HCT116 (cell line): ENCODE measurements at places on chromosomes 3 and 15. TPM values are rescaled to one million over a fixed set of nuclear protein-coding genes. Genes with fewer than 3 reads are reported as not detected.

GRCh38 chr3:52121813-52122212, 32.4 kb downstream of the POC1A start:
- no peak overlapping the region for H3K27ac ChIP-seq
- DNase-seq, result no peak
- H3K4me3 ChIP-seq, result no peak overlapping the region

DNA sequence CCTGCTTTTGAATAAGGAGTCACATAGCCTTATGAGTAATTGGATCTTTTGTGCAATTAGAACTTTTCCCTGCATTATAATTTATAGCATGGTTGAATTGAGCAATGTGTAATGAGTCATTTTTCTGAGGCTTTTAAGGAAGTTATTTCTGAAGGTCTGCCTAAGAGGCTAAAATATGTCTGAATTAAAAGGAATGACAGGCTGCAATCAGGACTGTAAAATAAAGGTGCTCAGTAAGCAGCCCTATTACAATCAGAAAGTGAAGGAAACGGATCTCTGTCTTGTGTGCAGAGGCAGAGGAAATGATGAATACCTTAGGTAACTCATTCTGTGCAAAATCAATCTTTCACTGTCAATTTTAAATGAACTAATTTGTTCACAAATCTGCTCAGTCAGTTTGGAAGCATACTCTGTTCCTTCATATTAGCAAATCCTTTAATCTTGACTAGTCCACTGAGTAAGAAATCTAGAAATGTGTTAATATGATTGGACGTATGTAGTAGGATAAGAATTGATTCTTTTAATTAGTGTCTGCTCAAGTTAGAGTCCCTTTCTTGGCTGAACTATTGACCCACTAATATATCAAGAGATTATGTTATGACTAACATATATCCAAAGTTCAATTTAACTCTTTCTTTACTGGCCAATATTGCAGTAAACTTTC, 290.1 kb downstream of the ZIC1 start:
- H3K4me3 ChIP-seq, result no peak overlapping the region
- peak; percentile 3 for DNase-seq
- no peaks in the 10 kb centered on the region for H3K36me3 ChIP-seq
- no peaks in the 10 kb centered on the region for H3K4me1 ChIP-seq
- H3K27me3 ChIP-seq, result no peaks in the 10 kb centered on the region

GRCh38 chr3:116815321-116815720, 105.7 kb downstream of the TUSC7 start:
- no peaks in the 10 kb centered on the region for H3K4me1 ChIP-seq
- no peak overlapping the region for H3K4me3 ChIP-seq
- no peaks in the 10 kb centered on the region for H3K27me3 ChIP-seq
- no peak overlapping the region for H3K27ac ChIP-seq
- H3K36me3 ChIP-seq, result no peaks in the 10 kb centered on the region
- DNase-seq, result no peak

DNA sequence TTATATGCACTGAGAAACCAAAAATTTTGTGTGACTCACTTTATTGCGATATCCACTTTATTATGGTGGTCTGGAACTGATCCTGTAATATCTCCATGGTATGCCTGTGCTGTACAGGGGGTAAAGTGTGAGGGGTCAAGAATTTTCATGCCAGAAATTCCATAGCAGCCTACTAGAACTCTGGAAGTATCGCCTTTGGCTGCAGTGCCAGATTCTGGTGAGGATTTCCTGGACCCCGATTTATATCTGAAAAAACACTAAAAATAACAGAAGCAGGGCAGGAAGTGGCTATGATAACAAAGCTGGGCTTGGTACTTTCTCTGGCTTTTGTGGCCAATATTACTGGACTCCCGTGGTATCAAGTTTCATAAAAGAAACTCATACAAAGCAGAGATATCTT, 36.4 kb downstream of the CCDC80 start:
- no peaks in the 10 kb centered on the region for H3K27me3 ChIP-seq
- H3K27ac ChIP-seq, result no peak overlapping the region

GRCh38 chr3:185559706-185560090, 7.3 kb upstream of the LIPH start:
- no peaks in the 10 kb centered on the region for H3K27me3 ChIP-seq
- 0 out of 2 replicates have a peak overlapping the region, but pooled peaks have one; percentile 45 for H3K4me3 ChIP-seq
- no peaks in the 10 kb centered on the region for H3K36me3 ChIP-seq
- peaks cover 36% of the 10 kb centered on the region for H3K4me1 ChIP-seq
- H3K27ac ChIP-seq, result no peak overlapping the region

- H3K36me3 ChIP-seq, result no peaks in the 10 kb centered on the region; the same call in 1 of the 2 replicates
- no peak overlapping the region for H3K4me3 ChIP-seq
- DNase-seq, result no peak
- H3K4me1 ChIP-seq, result no peaks in the 10 kb centered on the region
- H3K27ac ChIP-seq, result no peak overlapping the region
Measured at GRCh38 chr3:124702950-124703349, 27.3 kb upstream of the UMPS start.

DNA sequence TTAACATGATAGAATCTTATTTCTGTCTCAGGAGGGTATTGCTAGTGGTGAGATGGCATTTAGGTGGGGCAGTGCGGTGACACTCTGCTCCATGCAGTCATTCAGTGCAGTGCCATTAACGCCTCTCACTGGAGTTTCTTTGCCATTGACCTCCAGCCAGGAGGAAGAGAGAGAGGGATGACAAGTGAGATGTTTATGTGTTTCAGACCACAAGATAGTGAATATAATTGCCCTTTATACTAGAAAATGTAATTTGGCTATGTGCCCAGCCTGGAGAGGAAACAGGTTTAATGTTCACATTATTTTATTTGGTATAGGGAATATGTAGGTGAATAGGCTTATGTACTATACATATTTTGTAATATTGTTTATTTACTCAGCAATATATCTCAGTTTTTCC, 84.5 kb downstream of the ZIC1 start:
- no peaks in the 10 kb centered on the region for H3K27me3 ChIP-seq
- H3K4me3 ChIP-seq, result no peak overlapping the region
- no peaks in the 10 kb centered on the region for H3K36me3 ChIP-seq

- no peaks in the 10 kb centered on the region for H3K36me3 ChIP-seq
- no peaks in the 10 kb centered on the region for H3K27me3 ChIP-seq
- H3K4me3 ChIP-seq, result no peak overlapping the region
- H3K27ac ChIP-seq, result no peak overlapping the region
- H3K4me1 ChIP-seq, result no peaks in the 10 kb centered on the region
Measured at GRCh38 chr3:189519458-189519857, 111.7 kb upstream of the TP63 start.

GRCh38 chr15:101539930-101540329, 50.4 kb upstream of the PCSK6 start:
- H3K27me3 ChIP-seq, result no peaks in the 10 kb centered on the region
- no peaks in the 10 kb centered on the region for H3K4me1 ChIP-seq
- H3K36me3 ChIP-seq, result no peaks in the 10 kb centered on the region

DNA sequence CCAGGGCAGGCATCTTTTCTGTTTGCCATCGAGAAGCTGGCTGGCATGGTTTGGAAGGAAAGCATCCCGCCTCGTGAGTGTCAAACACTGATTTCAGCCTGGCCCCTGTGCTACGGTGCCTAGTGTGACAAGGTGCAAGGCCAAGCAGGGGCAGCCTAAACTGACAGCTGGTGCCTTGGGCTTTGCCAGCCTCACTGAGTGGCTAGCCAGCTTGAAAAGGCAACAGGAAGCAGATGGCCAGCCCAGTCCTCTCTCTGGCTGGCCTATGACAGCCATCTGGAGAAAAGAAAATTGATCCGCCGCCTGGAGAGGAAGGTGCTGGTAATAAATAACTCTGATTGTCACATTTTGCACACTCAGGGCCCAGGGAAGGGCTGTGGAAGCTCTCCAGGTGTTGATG, 52.2 kb downstream of the C3orf85 start:
- no peaks in the 10 kb centered on the region for H3K36me3 ChIP-seq
- H3K27me3 ChIP-seq, result no peaks in the 10 kb centered on the region
- DNase-seq, result no peak
- no peaks in the 10 kb centered on the region for H3K4me1 ChIP-seq
- H3K4me3 ChIP-seq, result no peak overlapping the region

GRCh38 chr3:5458526-5458925, 271.0 kb downstream of the EDEM1 start:
- no peak overlapping the region for H3K27ac ChIP-seq
- H3K27me3 ChIP-seq, result peaks cover 4% of the 10 kb centered on the region; the same call in 1 of the 2 replicates
- no peaks in the 10 kb centered on the region for H3K36me3 ChIP-seq
- no peaks in the 10 kb centered on the region for H3K4me1 ChIP-seq
- H3K4me3 ChIP-seq, result no peak overlapping the region

- no peaks in the 10 kb centered on the region for H3K36me3 ChIP-seq
- no peaks in the 10 kb centered on the region for H3K27me3 ChIP-seq
- H3K4me1 ChIP-seq, result no peaks in the 10 kb centered on the region
- H3K4me3 ChIP-seq, result no peak overlapping the region
- H3K27ac ChIP-seq, result no peak overlapping the region
Measured at GRCh38 chr3:71488882-71489281, 94.6 kb downstream of the FOXP1 start.

- H3K4me3 ChIP-seq, result no peak overlapping the region
- no peaks in the 10 kb centered on the region for H3K27me3 ChIP-seq
- no peaks in the 10 kb centered on the region for H3K36me3 ChIP-seq
Measured at GRCh38 chr15:57218826-57219576, 157.3 kb upstream of the CGNL1 start.

DNA sequence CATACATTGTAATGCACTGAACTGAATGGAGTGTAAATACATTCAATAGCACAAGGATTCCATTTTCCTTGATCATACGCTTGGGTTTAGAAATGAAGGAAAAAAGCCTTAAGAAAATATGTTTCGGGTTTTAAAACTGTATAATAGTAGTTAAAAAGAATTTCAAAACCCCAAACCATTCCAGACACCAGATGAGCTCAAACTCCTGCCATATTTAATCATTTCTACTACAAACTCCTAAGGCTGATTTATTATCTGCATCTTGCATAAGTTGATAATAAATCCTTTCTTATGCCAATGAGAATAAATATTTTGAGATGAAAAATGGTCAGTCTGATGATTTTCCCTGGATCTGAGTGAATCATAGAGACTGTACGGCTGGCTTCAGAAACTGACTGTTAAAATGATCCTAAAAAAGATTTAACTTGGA, 51.0 kb downstream of the NR1D2 start:
- H3K4me1 ChIP-seq, result no peaks in the 10 kb centered on the region
- H3K4me3 ChIP-seq, result no peak overlapping the region
- no peak for DNase-seq
- no peaks in the 10 kb centered on the region for H3K27me3 ChIP-seq
- no peak overlapping the region for H3K27ac ChIP-seq
- no peaks in the 10 kb centered on the region for H3K36me3 ChIP-seq

- DNase-seq, result no peak
- H3K36me3 ChIP-seq, result no peaks in the 10 kb centered on the region
- no peaks in the 10 kb centered on the region for H3K27me3 ChIP-seq
- peak overlapping the region; percentile 57 for H3K27ac ChIP-seq
- H3K4me1 ChIP-seq, result peaks cover 30% of the 10 kb centered on the region
- H3K4me3 ChIP-seq, result peak overlapping the region; percentile 47
Measured at GRCh38 chr3:195119461-195120266, 151.3 kb downstream of the XXYLT1 start.

DNA sequence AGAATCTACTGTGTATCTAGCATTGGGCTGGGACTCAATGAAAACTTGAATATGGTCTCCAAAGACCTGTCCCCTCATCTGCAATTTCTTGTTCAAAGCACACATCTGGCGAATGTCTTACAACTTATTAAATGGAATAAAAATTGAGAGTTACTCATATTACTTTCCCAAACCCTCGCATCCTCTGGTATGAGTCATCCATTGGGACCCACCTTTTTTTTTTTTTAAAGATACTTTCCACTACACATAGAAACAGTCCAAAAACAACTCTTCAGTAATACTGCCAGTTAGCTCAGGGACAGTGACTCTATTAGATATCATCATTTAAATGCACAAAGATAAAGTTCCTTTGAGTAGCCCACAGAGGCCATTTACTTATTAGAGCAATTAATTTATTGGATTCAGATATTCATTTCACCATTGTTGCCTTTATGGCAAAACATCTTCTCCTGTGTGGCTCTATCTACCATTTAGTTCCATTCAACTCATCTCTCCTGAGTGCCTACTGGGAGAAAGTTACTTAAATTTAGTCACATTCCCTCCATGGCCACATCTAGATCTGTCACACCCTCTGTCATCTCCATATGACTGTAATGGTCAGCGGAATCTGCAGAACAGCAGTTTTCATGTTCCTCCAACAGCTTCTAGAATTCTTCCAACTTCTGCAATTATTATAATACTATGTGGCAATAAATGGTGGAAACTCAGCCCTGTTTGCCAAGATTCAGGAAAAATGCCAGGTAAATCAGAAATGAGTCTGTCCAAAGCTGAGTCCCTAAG, 77.9 kb upstream of the ARHGEF3 start:
- no peaks in the 10 kb centered on the region for H3K36me3 ChIP-seq
- no peak overlapping the region for H3K27ac ChIP-seq
- H3K4me3 ChIP-seq, result no peak overlapping the region
- peaks cover 35% of the 10 kb centered on the region for H3K4me1 ChIP-seq
- no peaks in the 10 kb centered on the region for H3K27me3 ChIP-seq

DNA sequence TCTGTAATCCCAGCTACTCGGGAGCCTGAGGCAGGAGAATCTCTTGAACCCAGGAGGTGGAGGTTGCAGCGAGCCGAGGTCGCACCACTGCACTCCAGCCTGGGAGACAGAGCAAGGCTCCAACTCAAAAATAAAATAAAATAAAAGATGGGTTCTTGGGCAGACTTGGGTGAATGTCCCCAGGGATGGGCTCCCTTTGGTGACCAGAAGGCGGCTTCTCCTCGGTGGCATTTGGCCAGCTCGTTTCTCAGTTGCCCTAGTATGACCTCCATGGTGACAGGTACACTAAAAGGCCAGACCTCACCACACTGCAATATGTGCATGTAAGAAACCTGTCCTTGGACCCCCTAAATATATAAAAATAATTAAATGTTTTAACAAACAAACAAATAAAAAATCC, 76.0 kb upstream of the SNRPA1 start:
- no peaks in the 10 kb centered on the region for H3K4me1 ChIP-seq
- no peaks in the 10 kb centered on the region for H3K27me3 ChIP-seq
- no peak overlapping the region for H3K27ac ChIP-seq
- no peak overlapping the region for H3K4me3 ChIP-seq

DNA sequence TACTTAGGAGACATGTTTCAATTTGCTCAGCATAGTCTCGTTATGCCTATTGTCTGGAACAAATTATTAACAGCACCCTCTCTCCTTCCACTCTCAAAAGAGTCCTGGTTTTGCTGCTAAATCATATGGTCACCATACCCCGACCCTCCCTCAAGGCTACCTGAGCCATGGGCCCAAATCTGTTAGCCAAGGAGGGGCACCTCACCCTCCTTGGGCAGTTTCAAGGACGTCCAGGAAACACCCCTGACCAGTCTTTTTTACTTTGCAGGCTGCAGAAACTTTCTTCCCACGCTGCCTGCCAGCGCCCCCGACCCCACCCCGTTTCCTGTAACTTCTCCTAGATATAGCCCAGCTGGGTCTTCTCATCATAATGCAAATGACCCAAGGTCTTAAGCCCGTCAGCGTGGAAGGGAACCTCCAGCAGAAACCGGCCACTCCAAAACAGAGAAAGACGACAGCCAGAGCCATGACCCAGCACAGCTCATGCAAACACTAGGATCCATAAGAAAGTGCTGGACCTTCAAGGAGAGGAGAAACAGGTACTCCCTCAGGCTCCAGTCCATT, 62.3 kb downstream of the ADCY5 start:
- no peak overlapping the region for H3K27ac ChIP-seq
- no peaks in the 10 kb centered on the region for H3K27me3 ChIP-seq
- no peak for DNase-seq

The GPR171 gene
- total RNA-seq, result not detected

The BTLA gene
- total RNA-seq, result 0.17 TPM

The LXN gene
- total RNA-seq, result not detected

The UBAP1L gene
- total RNA-seq, result 4.0 TPM

The CYP1A2 gene
- not detected for total RNA-seq

The CORO2B gene
- total RNA-seq, result 2.8 TPM

The MASP1 gene
- not detected for total RNA-seq

The EFCC1 gene
- 1.0 TPM for total RNA-seq

The TMEM158 gene
- total RNA-seq, result 25.8 TPM

The RGMA gene
- total RNA-seq, result 5.5 TPM

The SSR3 gene
- 177 TPM for total RNA-seq
